Stimulated activated CD8-positive, alpha-beta memory T cell treated with anti-CD3 and anti-CD28 coated beads, Interleukin-2, amount 100 ng/mL, for 48 hours (primary cell): ENCODE measurements at places on chromosomes 3 and 15.

DNA sequence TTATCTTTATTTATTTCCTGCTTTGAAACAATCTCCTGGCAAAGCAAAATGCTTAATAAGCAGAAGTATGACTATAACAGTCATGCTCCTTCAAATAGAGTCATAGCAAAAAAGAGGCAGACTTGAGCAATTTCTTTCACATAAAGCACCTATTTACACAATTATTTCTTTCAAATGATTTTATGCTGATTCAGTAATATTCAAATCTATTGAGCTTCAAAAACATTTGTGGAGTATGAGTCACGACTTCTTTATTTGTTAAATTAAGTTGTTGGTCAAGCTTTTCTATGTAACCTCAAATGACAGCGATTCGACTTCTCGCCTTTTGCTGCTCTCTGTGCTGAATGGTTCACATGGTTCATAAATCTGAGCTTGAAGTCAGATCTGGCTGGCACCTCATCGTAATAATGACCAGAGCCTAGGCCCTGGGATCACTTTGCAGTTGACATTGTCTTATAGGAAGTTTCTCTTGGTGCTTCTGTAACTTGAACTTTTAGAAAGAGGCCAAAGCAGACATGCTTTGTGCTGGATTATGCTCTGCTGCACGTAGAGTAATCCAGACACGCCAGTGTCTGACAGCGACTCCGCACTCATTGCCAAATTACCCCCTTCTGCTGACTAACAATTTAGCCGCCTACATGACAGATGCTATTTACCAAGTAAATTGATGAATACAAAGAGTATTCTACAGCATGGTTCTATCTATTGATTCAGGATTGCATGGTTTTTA lies 139.0 kb downstream of the MCTP2 start:
- no peak for DNase-seq

GRCh38 chr3:46934498-46935167 lies 41.9 kb downstream of the CCDC12 start:
- no peak for DNase-seq

GRCh38 chr3:178567611-178568010 lies 31.4 kb downstream of the KCNMB2 start:
- no peak for DNase-seq

DNA sequence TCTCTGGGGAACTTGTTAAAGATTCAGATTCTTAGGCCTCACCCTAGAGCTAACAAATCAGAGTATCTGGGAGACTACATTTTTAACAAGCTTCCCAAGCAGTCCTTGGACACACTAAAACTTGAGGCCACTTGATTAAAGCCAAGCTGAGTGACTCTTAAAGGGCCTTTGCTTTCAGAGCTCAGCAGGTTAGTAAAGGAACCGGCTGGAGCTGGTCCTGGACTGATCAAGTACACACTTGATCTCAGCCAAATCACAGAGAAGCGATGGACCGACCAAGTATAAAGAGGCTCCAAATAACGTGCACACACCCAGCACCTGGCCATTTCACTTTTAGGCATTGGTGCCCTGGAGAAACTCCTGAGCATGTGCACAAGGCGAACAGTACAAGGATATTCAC lies 12.9 kb upstream of the TM6SF1 start:
- no peak for DNase-seq

DNA sequence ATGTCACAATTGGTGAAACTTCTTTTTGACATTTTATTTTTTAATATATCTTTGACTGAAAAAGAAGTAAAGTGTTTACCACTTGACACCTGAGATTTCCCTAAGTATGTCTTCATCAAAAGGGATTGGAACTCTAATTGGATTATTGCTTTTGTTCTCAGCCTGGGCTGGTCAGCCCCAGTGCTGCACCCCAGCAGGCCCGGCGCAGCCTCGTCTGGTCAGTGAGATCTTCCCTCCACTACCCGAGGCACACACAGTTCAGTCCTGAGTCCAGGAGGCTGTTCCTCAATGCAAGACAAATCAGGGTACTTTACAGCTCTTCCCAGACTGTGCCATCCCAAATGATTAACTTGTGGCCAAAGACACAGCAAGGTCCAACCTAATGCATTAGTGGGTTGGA lies 146.9 kb upstream of the SEMA6D start:
- DNase-seq: no peak

- DNase-seq: no peak
Measured at GRCh38 chr3:14300721-14301399, 101.5 kb upstream of the SLC6A6 start.

GRCh38 chr15:70585707-70586034 lies 177.7 kb downstream of the UACA start:
- DNase-seq: no peak

GRCh38 chr3:12875857-12876836 lies 34.8 kb upstream of the RPL32 start:
- peak; percentile 9 for DNase-seq

GRCh38 chr3:191518861-191519260 lies 57.9 kb downstream of the PYDC2 start:
- no peak for DNase-seq

DNA sequence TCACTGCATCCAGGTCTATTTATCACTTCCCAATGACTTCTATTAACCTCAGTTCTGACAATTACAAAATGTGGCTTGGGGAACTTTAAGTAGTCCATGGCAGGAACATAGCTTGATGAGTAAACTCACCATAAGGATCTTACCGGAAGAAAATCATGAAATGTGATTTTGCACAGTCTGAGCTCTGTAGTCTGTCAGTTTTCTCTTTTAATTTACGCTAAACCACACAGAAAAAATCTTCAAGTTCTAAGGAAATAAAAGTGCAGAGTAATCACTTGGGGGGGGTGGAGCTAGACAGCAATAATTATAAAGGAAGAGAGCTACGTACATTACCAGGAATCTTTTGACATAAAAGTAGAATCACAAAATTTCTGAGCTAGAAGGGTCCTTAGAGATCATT lies 9.2 kb downstream of the TBC1D5 start:
- DNase-seq: no peak

- DNase-seq: no peak
Measured at GRCh38 chr15:85623315-85624049, 171.2 kb downstream of the KLHL25 start.

DNA sequence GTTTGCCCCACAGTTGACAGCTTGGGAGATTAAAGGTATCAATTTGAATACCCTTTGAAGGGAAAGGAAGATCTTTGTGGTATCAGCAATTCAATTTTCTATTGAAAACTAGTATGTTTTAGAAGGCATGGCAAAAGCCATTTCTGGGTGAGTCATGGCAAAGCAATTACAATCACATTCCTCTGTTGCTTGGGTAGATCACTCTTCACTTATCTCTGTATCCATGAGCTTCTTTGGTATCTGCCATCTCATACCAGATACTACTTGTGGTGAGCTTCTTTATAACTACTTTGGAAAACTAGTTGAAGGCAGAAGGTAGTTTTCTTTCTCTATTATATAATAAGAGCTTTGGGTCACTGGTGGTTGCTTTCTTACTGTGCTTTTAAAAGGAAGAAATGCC lies 28.3 kb upstream of the LSAMP start:
- DNase-seq: no peak

GRCh38 chr3:171307988-171308387 lies 152.2 kb downstream of the TNIK start:
- no peak for DNase-seq

DNA sequence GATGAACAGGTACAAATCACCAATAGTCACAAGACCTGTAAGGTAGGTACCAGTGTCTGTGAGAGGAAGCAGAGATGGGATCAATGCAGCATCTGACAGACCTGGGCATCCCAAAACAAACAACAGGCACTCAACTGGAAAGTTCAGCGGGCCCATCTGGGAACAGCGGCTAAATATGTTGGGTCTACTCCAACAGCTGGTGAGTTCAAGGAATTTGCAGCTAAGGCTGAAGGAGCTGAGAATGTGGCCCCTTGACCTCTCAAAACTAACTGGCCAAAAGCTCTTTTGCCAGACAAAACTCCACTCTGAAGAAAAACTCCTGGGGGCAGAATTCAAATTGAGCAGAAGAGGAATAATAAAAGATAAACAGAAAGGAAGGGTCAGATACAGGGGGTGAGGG lies 24.4 kb downstream of the AVEN start:
- DNase-seq: no peak

GRCh38 chr15:59570315-59570714 lies 41.3 kb upstream of the GCNT3 start:
- DNase-seq: no peak

DNA sequence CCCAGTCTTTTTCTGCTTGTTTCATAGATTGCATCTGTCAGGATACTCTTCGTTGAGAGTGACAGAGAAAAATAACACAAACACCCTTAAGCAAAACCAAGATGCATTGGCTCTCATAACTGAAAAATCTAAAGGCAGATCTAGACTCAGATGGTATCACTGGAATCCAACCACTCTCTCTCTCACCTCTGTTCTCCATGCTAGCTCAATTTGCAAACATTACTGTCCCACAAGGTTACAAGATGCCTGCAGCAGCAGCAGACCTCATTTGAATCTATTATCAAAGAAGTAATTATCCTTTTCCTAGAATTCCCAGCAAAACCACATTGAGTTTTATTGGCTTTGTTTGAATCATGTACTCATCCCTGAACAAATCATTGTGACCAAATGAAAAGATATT lies 19.1 kb upstream of the PCOLCE2 start:
- no peak for DNase-seq

DNA sequence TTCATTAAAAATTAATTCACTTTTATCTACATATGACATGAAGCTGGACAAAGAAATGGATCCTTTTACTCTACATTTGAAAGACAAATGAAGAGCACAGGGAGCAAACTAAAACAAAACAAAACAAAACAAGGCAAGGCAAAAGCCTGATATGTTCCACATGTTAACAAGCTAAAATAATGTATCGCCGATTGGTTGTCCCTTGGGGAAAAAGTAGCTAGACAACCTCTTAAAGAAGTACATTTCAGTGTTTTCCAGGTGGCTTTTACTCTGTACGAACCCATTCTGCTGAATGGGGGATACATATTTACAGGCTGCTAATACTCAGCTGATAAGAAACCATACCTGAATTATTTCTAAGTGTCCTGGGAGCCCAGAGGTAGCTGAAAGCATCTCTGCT lies 493.0 kb upstream of the TBL1XR1 start:
- no peak for DNase-seq

- DNase-seq: no peak
Measured at GRCh38 chr15:72749700-72750099, 33.9 kb downstream of the ADPGK start.

DNA sequence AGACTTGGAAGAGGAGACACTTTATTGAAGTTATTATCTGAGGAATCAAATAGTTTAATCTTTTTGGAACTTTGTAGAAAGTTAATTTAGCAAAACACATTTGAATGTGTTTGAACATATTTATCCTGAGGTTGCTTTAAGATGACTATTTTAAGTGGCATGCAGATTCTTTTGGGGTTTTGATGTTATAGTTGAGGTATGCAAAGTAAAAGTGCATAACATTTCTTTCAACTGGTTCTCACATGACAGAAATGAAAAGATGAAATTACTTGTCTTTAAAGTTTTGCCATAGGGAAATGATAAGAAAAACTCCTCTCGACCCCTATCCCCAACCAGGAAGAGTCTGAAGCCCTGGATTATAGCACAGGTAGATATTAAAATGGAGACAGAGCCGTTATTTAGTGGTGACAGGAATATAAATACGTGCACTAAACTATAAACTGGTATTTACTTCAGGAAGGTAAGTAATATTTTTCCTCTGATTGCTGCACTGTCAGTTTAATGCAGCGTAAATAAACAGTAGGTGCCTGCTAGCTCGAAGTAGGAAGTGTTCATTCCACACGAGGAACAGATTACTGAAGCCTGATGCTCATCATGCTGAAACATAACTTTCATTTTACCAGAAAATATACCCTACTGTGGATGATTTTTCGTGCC lies 15.1 kb upstream of the SATB1 start:
- no peak for DNase-seq

DNA sequence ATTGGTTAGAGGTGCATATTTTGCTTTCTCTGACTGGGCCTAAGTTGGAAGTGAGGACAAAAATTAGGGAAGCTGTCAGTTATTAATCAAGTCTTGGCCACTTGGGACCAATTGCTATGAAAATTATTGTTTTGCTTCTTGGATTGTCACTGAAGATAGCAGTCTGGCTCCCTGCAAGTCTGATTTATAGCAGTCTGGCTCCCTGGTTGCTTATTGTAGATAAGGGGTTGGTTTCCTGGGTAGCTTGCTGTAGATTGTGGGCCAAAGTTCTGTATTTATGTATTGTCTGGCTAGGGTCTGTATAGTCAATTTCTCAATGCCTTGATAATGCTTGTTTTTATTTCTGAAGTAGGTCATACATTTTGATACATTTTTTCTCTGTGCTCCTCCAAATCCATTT lies 13.3 kb upstream of the DRD3 start:
- no peak for DNase-seq

GRCh38 chr15:45117308-45118130 lies 3.4 kb downstream of the DUOXA2 start:
- DNase-seq: no peak

GRCh38 chr3:109050591-109051167 lies 67.3 kb downstream of the MORC1 start:
- peak; percentile 1 for DNase-seq

DNA sequence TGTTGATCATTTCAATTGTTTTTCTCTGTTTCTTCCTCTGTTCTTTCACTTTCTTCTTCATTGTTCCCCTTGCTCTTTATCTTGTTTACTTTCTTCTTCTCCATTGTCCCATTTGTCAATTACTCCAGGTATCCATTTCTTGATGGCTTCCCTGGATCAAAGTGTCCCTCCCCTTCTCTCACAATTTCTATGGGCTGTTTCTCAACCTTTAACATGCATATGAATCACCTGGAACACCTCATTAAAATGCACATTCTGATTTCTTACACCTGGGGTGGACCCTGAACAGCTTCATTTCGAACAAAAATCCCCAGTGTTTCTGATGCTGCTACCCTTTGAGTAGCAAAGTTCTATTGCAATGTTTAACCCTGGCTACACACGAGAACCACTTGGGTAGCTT lies 454.8 kb downstream of the EPHA6 start:
- DNase-seq: no peak

DNA sequence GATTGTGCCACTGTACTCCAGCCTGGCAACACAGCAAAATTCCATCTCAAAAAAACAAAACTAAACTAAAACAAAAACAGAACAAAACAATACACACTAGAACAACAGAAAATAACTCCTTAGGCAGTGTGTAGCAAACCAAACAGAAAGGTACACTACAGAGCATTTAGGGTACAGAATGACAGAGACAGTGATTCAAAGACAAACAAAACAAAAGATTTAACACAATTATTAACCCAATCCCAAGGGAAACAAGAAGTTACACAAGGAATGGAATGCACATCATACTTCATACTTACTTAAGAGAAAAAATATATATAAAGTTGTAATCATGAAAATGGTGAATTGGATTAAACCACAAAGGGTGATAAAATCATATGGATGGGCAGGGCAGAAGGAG lies 12.9 kb downstream of the SLC25A20 start:
- DNase-seq: no peak

- no peak for DNase-seq
Measured at GRCh38 chr15:89367485-89368451, 33.1 kb upstream of the POLG start.

GRCh38 chr3:197203714-197204146 lies 94.7 kb downstream of the DLG1 start:
- DNase-seq: no peak

- DNase-seq: no peak
Measured at GRCh38 chr15:66719471-66719870, 17.4 kb downstream of the SMAD6 start.
